ENCODE measurements at places on chromosomes 6 and 20.

DNA sequence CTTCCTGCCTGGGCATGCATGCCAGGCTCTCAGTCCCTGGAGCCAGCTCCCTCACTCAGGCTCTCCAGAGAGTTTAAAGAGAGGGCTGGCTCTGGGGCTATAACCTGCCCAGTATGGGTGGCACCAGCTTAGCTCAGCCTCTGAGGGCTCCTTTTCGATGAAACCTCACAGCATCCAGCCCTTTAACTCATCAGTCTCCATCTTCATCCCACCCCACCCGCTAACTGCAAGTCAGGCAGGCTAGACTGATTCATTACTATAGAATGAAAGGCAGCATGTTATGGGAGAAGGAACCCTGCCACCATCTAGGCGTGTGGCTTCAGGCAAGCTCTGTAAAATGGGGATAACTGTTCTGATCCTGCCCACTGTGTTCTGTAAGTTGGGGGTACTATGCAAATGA is 53.5 kb downstream of the RAB44 start:
- no peaks in the 10 kb centered on the region for H3K36me3 ChIP-seq
- no peak for DNase-seq
- H3K27ac ChIP-seq, result no peak overlapping the region
- no peak overlapping the region for H3K4me3 ChIP-seq

DNA sequence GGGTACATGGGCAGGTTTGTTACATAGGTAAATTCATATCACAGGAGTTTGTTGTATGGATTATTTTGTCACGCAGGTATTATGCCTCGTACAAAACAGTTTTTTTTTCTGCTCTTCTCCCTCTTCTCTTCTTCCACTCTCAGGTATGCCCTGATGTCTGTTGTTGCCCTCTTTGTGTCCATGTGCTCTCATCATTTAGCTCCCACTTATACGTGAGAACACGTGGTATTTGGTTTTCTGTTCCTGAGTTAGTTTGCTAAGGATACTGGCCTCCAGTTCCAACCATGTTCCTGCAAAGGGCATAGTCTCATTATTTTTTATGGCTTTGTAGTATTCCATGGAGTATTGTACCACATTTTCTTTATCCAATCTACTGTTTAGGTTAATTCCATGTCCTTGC is 65.7 kb downstream of the UNC5CL start:
- no peaks in the 10 kb centered on the region for H3K4me1 ChIP-seq
- H3K4me3 ChIP-seq, result no peak overlapping the region
- no peaks in the 10 kb centered on the region for H3K36me3 ChIP-seq
- no peak for DNase-seq

- H3K4me3 ChIP-seq, result no peak overlapping the region
- no peak overlapping the region for H3K27ac ChIP-seq
- no peaks in the 10 kb centered on the region for H3K27me3 ChIP-seq
- no peaks in the 10 kb centered on the region for H3K4me1 ChIP-seq
These were observed 174.1 kb upstream of the ZFP64 start for GRCh38 chr20:52365688-52366087.

GRCh38 chr6:125984311-125984710 is 2.0 kb upstream of the TRMT11 start:
- H3K27me3 ChIP-seq, result no peaks in the 10 kb centered on the region
- no peak for DNase-seq
- no peaks in the 10 kb centered on the region for H3K36me3 ChIP-seq
- no peak overlapping the region for H3K27ac ChIP-seq

DNA sequence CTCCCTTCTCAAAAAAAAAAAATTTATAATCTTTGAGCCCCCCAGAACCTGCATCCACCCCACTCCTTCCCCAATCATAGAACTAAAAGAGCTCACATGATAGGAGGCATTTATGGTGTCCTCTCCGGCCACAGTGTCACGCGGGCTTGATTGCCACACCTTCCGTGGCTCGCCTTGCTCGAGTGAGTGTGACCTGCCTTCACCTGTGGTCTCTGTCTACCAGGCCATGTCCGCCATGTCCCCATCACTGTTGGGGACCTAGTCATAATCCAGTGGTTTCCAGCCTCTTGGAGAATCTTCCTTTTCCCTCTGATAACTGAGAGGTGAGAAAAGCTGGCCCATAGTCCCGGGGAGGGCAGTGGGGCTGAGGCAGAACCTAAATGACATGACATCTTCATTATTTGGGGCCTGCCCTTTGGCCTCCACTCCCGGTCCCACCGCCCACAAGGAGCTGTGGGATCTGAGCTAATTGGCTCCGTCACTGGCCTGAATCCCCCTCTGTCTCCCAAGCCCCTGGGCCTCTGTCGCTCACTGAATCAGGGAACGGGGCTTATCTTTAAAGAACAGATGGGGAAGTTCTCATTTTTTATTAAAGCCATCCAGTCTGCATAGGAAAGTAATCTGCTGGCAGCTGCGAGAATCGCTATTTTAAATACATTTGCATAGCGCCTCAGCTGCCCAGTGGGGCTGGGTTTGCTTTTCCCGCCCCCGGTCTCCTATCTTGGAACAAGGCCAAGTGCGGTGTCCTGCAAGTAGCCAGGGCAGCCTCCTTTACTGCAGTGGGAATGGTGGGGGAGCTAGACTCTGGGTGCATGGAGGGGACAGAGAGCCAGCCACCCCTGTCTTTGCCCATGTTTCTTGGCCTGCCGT is 197.6 kb upstream of the PMEPA1 start:
- no peak for DNase-seq
- no peak overlapping the region for H3K4me3 ChIP-seq
- H3K27me3 ChIP-seq, result no peaks in the 10 kb centered on the region
- H3K4me1 ChIP-seq, result peaks cover 15% of the 10 kb centered on the region

GRCh38 chr6:50007819-50008218 is 14.0 kb downstream of the DEFB110 start:
- H3K36me3 ChIP-seq, result no peaks in the 10 kb centered on the region
- no peak for DNase-seq
- H3K4me3 ChIP-seq, result no peak overlapping the region
- H3K4me1 ChIP-seq, result no peaks in the 10 kb centered on the region
- H3K27ac ChIP-seq, result no peak overlapping the region

DNA sequence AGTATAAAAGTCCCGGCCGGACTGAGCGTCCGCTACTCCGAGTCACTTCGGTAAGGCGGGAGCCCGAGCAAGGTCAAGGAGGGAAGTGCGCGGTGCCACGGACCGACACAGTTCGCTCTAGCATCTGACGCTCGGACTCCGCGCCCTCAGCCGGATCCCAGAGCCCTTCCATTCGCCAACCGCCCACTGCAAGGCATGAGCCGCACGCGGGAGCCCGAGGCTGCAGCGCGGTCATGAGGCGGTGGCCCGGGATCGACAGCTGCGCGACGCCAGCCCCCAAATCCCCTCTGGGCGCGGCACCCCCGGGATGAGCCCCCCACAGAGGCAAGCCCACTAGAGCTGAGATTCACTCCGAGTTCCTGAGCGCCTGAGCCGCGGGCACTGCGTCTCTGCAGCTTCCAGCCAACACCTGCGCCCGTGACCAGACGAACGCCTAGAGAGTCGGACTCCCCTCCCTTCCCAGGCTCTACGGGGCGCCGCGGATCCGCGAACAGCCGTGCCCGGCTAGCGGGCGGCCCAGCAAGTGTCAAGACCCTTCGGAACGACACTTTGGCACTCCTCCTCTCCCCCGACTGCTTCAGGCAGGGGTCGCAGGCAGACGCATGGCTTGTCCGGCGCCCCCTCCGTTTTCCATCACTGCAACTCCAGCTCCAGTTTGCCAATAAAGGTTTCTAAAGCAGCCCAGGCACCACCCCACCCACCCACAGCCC is 725 bp upstream of the ISM1 start:
- H3K4me1 ChIP-seq, result peaks cover 14% of the 10 kb centered on the region
- H3K27ac ChIP-seq, result peak overlapping the region; percentile 16
- no peaks in the 10 kb centered on the region for H3K36me3 ChIP-seq
- DNase-seq, result peak; percentile 71
- H3K4me3 ChIP-seq, result peak overlapping the region; percentile 68

GRCh38 chr6:127516662-127517273 is 2.4 kb downstream of the MTCL3 start:
- peaks cover 1% of the 10 kb centered on the region for H3K36me3 ChIP-seq
- no peak for DNase-seq
- peaks cover 35% of the 10 kb centered on the region for H3K27me3 ChIP-seq
- H3K4me1 ChIP-seq, result peaks cover 20% of the 10 kb centered on the region

- no peaks in the 10 kb centered on the region for H3K36me3 ChIP-seq
- H3K4me1 ChIP-seq, result no peaks in the 10 kb centered on the region
- no peak for DNase-seq
- H3K27ac ChIP-seq, result peak overlapping the region; percentile 52
- H3K27me3 ChIP-seq, result no peaks in the 10 kb centered on the region
- H3K4me3 ChIP-seq, result no peak overlapping the region
These were observed 40.6 kb downstream of the TOX2 start for GRCh38 chr20:43955062-43955749.

DNA sequence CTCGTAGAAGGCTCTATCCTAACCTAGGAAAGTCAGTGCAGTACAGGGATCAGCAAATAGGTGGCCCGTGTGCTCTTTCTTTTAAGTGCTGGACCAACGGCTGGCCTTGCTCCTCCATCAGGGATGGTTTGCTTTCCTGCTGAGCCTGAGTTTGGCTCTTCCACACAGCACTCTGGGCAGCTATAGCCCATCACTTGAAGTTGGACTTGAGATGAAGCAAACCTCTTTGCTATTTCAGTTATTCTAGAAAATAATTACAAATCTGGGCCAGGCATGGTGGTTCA is 66.9 kb upstream of the KCNK16 start:
- no peak overlapping the region for H3K4me3 ChIP-seq
- no peak for DNase-seq
- no peaks in the 10 kb centered on the region for H3K27me3 ChIP-seq
- H3K36me3 ChIP-seq, result no peaks in the 10 kb centered on the region

- H3K27ac ChIP-seq, result no peak overlapping the region
- H3K4me1 ChIP-seq, result no peaks in the 10 kb centered on the region
- H3K4me3 ChIP-seq, result no peak overlapping the region
- H3K36me3 ChIP-seq, result no peaks in the 10 kb centered on the region
These were observed 91.7 kb upstream of the HDDC2 start for GRCh38 chr6:125393449-125393858.

- H3K27me3 ChIP-seq, result no peaks in the 10 kb centered on the region
- H3K27ac ChIP-seq, result peak overlapping the region; percentile 52
- H3K4me1 ChIP-seq, result no peaks in the 10 kb centered on the region
- no peaks in the 10 kb centered on the region for H3K36me3 ChIP-seq
- no peak for DNase-seq
- no peak overlapping the region for H3K4me3 ChIP-seq
These were observed 662.6 kb downstream of the BCKDHB start for GRCh38 chr6:80769106-80769505.

- H3K27me3 ChIP-seq, result no peaks in the 10 kb centered on the region
- H3K4me1 ChIP-seq, result no peaks in the 10 kb centered on the region
- no peak overlapping the region for H3K27ac ChIP-seq
- H3K4me3 ChIP-seq, result no peak overlapping the region
- DNase-seq, result no peak
These were observed 171.8 kb upstream of the BMP2 start for GRCh38 chr20:6595704-6596103.

DNA sequence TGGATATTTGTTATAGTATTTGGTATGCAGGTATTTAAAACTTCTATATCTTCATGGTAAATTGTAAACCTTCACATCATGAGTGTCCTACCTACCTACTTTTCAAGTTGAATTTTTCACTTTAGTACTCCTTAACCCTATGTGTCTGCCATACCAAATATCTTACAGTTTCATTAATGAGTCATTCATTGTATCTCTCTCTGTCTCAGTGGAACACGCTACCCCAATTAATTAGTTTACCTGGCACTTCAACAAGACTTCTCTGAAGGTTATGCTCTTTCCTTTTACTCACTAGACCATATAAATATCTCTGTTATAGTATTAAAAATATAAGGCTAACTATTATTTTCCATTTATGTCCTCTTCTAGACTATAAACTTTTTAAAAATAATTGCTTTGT is 123.9 kb upstream of the GJE1 start:
- no peaks in the 10 kb centered on the region for H3K36me3 ChIP-seq
- no peak overlapping the region for H3K27ac ChIP-seq
- H3K27me3 ChIP-seq, result no peaks in the 10 kb centered on the region
- H3K4me3 ChIP-seq, result no peak overlapping the region
- no peaks in the 10 kb centered on the region for H3K4me1 ChIP-seq

DNA sequence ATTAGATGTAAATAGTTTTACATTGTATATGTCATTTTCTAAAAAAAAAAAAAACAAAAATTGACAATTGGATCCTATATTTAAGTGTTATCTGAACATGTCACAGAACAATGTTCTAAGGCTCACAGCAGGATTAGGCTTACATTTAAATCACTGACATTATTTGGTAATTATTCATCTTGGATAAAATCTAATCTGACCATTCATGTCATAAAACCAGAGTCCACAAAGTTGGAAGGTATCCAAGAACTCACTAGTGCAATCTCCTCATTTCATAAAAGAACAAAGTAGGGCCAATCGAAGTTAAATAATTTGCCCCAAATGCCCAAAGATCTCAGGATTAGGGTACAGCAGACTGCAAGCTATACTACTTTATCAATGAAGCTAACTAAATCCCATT is 73.0 kb downstream of the PDSS2 start:
- no peak overlapping the region for H3K27ac ChIP-seq
- no peaks in the 10 kb centered on the region for H3K4me1 ChIP-seq
- no peak for DNase-seq
- H3K27me3 ChIP-seq, result no peaks in the 10 kb centered on the region
- H3K4me3 ChIP-seq, result no peak overlapping the region

DNA sequence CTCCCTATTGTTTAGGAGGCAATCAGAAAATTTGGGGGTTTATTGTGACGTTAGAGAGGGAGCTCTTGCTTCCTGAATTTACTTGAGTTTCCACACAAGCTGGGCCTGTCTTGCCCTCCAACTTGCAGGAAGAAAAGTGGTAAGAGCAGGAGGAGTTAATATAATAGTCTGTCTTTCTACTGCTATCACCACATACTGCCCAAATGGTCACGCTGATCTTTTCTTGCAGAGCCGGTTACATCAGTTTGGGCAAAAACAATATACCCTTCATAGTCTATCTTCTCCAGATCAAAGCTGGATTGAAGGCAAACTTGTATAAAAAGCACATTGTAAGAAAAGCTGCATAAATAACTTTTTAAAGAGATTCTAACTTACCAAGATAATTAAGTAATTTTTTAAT is 46.3 kb upstream of the ECHDC1 start:
- no peak overlapping the region for H3K4me3 ChIP-seq
- H3K36me3 ChIP-seq, result no peaks in the 10 kb centered on the region
- H3K27ac ChIP-seq, result no peak overlapping the region
- no peak for DNase-seq
- no peaks in the 10 kb centered on the region for H3K27me3 ChIP-seq

DNA sequence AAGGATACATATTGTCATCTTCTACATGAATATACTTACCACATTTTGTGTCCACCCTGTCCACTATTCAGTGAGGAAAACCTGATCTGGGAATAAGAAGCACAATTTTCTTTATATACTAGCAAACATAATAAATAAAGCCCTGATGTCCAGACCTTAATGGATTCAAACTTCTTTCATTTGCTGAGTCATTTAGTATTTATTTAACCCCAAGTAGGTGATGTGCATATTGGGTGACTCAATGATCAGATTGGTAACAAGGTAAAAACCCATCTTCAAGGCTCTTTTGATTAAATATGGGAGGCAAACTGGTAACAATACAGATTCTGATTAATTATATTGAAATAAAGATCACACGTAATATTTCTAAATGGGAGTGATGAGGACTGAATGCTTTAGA is 1159.8 kb upstream of the EYS start:
- no peak overlapping the region for H3K4me3 ChIP-seq
- DNase-seq, result no peak
- no peak overlapping the region for H3K27ac ChIP-seq
- H3K4me1 ChIP-seq, result no peaks in the 10 kb centered on the region
- H3K36me3 ChIP-seq, result no peaks in the 10 kb centered on the region

GRCh38 chr6:169811072-169811471 is 59.6 kb downstream of the ERMARD start:
- H3K36me3 ChIP-seq, result no peaks in the 10 kb centered on the region
- H3K27ac ChIP-seq, result no peak overlapping the region
- no peaks in the 10 kb centered on the region for H3K4me1 ChIP-seq
- no peak for DNase-seq
- no peak overlapping the region for H3K4me3 ChIP-seq
